ENCODE measurements at places on chromosomes 2 and 18. TPM values are rescaled to one million over a fixed set of nuclear protein-coding genes. Genes with fewer than 3 reads are reported as not detected.

NAT8 gene
- total RNA-seq = not detected

SOX11 gene
- total RNA-seq = 21.8 TPM

ERFE gene
- total RNA-seq = 2.4 TPM

WNT10A gene
- total RNA-seq = 0.08 TPM

TMEM182 gene
- 2.6 TPM for total RNA-seq

TMSB10 gene
- total RNA-seq = 9,695 TPM

CYBRD1 gene
- total RNA-seq = 37.9 TPM

All from epithelial cell of alveolus of lung (primary cell).